Panc1 (cell line): ENCODE measurements at places on chromosomes 5 and 9.

GRCh38 chr9:38066914-38067858 lies 1.8 kb downstream of the SHB start:
- DNase-seq, result no peak

DNA sequence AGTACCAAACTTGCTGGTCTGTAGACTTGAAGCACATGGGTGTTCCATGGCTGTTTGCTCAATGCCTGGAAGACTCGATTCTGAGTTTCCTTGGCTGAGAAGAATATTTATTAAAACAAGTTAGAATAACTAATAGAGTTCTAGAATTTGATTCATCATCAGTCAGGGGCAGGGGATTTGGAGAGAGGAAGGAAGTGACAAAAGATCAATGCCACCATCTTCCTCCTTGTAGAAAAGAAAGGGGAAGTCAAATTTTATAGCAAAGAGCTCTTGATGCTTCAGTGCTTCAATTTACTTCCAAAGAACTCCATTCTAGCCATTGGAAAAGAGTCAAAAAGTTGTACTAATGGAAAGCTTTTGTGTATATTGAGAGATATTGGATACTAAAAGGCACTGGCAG lies 236.3 kb downstream of the MCTP1 start:
- DNase-seq, result no peak

DNA sequence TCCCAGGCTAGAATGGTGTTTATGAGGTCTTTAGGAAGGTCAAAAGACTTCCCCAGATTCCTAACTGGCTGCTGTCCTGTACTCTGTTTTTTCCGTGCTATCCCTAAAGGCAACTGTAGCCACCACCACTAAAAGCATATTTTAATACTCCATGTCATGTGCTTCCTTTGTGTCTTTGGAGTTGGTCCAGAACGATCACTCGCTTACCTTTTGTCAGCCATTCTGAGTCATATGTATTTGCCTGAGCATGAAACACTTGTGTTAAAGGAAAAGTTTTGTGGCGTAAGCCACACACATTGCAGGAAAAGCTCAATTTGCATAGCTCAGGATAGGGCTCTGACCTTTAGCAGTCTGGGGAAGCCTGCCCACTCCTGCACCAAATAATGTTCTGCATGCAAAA lies 299.6 kb downstream of the NTRK2 start:
- DNase-seq, result no peak

DNA sequence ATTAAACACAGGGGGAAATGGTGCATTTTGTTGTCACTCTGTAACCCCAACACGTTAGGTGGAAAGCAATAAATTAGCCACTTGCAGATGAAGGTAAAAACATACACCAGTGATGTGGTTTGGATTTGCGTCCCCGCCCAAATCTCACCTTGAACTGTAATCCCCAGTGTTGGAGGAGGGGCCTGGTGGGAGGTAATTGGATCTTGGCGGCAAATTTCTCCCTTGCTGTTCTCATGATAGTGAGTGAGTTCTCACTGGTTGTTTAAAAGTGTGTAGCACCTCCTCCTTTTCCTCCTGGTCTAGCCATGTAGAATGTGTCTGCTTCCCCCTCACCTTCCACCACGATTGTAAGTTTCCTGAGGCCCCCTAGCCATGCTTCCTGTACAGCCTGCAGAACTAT lies 17.2 kb downstream of the EPB41L4A start:
- no peak for DNase-seq

- no peak for DNase-seq
Measured at GRCh38 chr9:5470122-5470521, 19.8 kb downstream of the CD274 start.

GRCh38 chr5:178291969-178292825 lies 59.6 kb upstream of the PHYKPL start:
- DNase-seq, result no peak

- DNase-seq, result no peak
Measured at GRCh38 chr5:132069561-132069960, 4.0 kb upstream of the CSF2 start.

DNA sequence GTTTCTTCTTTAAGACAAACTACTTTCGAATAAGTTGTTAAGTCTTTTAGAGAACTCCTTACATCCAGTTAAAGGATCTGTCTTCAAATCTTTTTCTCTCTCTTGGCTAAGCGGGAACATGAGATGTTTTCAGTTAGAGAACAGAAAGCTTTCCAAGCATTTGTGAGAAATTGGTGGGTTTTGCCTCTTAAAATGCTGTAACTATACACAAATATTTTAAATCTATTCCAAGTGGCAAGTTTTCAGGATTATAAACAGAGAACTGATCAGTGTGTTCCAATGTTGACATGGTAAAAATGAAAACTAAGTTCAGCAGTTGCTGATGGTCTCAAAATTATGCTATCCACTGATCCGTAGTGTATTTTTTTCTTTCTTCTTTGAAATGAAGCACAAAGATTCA lies 100.4 kb downstream of the EBF1 start:
- no peak for DNase-seq

- no peak for DNase-seq
Measured at GRCh38 chr5:172788771-172789686, 18.0 kb upstream of the DUSP1 start.

DNA sequence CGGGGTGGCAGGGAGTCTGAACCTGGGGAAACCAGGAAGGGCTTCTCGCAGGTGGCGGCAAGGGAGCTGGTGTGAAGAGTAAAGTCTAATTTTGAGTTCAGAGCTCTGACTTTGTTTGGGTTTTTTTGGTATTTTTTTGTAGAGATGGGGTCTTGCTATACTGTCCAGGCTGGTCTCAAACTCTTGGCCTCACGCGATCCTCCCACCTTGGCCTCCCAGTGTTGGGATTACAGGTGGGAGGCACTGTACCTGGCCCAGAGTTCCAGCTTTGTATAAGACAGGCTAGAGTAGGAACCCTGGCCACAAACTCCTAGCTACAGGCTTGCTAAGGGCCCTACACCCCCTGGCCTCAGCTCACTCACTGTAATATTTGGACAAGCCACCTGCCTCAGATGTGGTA lies 105.1 kb upstream of the SARDH start:
- DNase-seq, result no peak

GRCh38 chr9:124122813-124123462 lies 111.4 kb downstream of the LHX2 start:
- no peak for DNase-seq

DNA sequence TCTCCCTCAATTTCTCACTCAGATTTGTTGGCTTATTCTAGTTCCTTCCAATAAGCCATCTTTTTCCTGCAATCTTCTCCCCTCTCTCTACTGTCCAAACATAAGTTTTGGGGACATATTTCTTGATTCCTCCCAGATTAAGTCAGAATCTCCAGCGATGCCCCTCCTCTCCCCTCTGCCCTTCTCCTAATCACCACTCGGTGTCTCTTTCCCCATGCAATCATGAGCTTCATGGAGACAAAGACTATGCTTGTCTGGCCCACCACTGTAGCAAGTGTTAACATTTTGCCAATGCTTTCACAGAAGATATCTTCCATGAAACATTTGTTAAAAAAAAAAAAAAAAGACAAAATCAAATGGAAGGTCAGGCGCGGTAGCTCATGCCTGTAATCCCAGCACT lies 42.4 kb downstream of the PDE6A start:
- no peak for DNase-seq

DNA sequence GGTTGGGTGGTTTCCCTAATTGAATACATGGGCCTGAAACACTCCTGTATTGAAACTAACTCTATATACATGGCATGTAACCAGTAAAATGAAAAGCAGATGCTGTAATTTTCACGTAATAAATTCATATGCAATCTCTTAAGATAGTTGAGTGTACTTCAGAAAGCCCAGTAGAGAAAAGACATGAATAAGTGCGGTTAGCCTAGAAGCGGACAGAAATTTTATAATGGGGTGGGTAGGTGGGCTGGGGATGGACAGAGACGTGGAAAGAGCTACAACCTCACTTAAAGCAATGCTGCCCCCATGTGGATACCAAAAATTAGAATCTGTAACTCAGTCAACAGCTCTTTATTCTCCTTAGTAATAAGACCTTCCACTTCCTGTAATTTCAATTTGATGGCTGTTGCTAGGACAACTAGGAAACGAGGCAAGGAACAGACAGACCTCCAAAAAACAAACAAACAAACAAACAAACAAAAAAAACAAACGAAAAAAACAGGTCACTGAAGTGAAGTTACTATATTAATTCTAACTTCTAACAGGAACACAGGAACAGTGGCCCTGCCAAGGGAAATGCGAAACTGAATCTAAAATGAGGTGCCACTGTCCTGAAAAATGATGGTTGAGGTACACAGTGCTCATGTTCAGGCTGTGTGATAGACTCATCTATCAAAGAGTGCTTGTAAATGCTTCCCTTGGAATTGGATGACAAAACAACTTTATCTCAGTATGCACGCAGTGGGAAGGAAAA lies 103.4 kb upstream of the GNA14 start:
- no peak for DNase-seq

DNA sequence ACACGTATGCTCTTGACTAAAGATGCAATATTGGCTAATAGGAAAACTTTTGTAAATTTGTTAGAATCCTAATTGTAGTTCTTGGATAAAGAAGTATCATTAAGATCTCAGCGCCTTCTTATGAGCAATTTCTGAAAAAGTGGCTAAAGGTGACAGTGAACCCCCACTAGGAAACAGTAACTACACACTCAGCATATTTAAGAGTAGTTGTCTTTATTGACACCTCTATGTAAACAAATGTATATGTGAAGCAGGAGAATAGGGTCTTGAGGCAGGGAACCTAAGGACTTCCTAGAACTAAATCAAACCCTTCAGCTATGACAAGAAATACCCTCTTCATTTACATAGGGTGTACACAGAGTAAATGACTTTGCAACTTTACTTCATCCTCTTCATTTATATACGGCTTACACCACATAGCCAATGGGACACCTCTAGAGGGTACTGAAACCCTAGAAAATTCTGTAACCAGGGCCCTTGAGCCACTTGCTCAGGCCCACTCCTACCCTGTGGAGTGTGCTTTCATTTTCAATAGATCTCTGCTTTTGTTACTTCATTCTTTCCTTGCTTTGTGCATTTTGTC lies 2.8 kb downstream of the NIPSNAP3A start:
- DNase-seq, result no peak

GRCh38 chr9:110330484-110331105 lies 7.1 kb downstream of the TXNDC8 start:
- no peak for DNase-seq

DNA sequence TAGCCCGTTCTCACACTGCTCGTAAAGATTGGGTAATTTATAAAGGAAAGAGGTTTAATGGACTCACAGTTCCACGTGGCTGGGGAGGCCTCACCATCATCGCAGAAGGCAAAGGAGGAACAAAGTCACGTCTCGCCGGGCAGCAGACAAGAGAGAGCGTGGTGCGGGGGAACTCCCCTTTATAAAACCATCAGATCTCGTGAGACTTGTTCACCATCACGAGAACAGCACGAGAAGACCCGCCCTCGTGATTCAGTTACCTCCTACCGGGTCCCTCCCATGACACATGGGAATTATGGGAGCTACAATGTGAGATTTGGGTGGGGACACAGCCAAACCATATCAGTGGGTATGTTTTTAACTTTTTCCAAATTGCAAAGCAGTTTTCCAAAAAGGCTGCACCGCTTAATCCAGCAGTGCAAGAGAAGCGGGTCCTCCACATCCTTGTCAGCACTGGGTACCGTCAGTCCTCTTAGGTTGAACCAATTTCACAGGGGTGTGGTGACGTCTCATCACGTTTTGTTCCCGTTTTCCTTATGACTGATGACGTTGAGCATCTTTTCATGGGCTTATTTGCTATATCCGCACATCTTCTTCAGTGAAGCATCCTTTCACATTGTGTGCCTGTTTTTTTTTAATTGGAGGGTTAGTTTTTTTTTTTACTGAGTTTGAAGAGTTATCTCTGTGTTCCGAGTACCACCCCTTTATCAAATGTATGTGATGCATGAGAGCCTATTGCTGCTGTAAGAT lies 8.0 kb upstream of the FCN2 start:
- DNase-seq, result no peak

DNA sequence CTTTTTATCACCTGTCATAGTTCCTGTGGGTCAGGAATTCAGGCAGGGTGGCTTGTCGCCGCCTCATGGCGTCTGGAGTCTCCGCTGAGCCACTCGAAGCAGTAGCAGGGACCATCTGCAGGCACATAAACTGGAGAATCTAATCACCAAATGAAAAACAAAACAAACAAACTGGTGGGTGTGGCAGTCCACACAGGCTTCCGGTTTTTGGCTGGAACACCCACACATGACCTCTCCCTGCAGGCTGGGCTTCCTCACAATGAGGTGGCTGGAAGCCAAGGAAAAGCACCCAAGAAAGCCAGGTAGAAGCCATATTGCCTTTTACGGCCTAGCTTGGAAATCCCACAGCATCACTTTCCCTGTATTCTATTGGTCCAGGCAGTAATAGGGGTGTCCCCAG lies 197.0 kb downstream of the SYK start:
- DNase-seq, result no peak

GRCh38 chr9:123834218-123834888 lies 95.6 kb downstream of the DENND1A start:
- no peak for DNase-seq

DNA sequence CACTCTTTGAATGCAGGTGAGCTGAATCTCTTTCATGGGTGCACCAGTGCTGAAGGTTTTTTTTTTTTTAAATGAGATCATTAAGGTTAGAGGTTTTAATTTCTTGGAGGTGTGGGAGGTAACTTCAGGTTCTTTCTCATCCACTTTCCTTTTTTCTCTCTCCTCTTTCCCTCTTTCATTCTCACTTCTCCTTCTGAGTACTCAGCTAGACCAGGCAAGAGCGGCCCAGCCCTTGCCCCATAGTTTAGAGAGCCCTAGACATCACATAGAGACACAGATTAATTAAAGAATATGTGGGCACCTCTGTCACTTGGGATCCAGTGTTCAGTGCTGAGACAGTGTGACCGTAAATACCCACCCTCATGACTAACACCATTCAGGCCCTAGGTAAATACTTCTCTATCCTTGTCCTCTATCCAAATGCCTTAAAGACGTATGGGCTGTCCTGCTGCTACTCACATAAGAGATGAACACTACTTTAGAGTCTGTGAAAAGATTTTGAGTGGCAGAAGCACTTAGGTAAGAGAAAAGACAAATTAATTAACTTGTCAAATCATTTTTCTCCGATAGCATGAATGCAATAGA lies 174.1 kb downstream of the TLE4 start:
- no peak for DNase-seq

DNA sequence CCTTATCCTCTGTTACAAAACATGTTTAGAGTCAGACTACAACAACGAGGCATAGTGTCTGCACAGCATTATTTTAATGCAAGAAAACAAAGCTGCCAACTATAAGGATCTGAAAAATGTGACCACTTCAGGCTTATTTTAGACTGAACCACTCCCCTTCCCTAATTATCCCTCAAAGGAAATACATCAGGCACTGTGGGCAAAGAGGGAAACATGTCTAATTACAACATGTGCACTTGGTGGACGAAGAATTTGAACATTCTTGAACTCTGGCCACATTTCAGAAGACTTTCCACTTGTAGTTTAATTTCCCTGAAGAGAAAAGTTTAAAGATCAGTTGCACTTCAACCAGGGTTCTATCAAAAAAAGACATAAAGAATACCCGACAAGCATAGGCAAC lies 3.8 kb downstream of the MTMR12 start:
- DNase-seq, result no peak
